Activated CD4-positive, alpha-beta T cell treated with anti-CD3 and anti-CD28 coated beads, Interleukin-2, amount 50 U/mL, for 24 hours (primary cell): ENCODE measurements at places on chromosomes 6 and 20.

- no peak for DNase-seq
Measured at GRCh38 chr6:42071881-42072583, 21.7 kb downstream of the TAF8 start.

GRCh38 chr6:79824202-79824601, 123.2 kb downstream of the ELOVL4 start:
- DNase-seq: no peak

GRCh38 chr6:16481697-16482399, 243.5 kb downstream of the GMPR start:
- DNase-seq: no peak

GRCh38 chr6:22804620-22805261, 235.4 kb downstream of the HDGFL1 start:
- DNase-seq: no peak

- DNase-seq: no peak
Measured at GRCh38 chr6:128482642-128483041, 37.8 kb downstream of the PTPRK start.

DNA sequence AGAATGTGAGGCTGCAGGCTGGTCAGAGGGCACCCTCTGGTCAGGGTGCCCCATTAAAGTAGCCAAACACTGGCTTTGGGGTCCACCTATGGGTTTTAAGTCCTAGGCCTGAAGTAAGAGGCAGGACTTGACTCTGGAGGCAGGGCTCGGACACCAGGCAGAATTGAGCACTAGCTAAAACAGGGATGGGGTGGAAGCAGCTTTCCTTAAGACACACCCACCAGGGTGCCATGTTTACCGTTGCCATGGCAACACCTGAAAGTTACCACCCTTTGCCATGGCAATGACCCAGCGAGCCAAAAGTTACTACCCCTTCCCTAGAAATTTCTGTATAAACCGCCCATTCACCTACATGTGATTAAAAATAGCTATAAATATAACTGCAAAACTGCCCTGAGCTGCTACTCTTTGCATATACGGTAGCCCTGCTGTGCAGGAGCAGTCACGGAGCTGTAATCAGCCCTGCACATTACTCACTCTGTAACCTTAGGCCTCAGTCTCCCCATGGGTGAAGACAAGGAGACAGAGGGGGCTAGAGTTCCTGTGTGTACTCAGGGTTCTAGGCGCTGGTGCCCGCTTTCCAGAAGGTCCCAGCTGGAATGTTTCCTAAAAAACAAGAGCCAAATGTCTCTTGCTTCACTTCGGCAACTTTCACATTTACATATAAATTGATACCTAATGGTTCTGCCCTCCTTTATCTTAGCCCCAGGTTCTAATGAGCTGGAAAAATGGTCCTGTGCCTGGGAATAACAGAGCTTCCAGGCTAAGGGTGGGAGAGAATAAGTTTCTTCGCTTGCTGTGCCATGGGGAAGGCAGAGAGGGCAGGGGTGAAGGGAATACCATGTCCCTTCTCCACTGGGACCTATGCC, 27.2 kb upstream of the SRSF6 start:
- DNase-seq: no peak

- no peak for DNase-seq
Measured at GRCh38 chr6:132751306-132751705, 6.4 kb downstream of the VNN2 start.

DNA sequence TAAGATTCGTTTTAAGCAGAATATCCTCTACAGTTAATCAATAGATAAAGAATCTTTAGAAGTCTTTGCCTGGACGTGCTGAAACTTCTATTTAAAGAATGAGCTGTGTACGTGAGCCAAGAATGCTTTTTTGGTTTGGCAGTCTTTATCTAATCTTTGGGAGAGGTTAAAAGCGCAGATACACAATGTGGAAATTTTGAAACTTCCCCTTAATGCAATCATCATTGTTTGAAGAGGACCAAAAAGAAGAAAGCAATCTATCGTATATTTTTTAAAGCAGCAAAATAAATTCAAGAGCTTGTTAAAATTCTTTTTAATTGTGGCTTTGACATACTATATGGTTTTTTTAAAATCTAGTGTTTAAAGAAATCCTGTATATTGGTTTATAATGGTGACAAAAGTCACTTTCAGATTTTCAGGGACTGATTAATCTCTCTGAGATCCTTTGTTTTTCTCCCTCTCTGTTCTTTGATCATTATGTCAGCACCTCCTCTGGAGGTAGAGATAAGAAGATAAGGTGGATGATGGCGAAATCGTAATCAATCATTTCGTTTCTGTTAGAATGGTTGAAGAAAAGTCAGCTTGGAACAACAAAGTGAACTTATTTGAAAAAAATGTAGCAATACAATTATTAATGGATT, 92.1 kb upstream of the FAM184A start:
- no peak for DNase-seq

GRCh38 chr20:22824077-22824476, 211.0 kb upstream of the SSTR4 start:
- no peak for DNase-seq

DNA sequence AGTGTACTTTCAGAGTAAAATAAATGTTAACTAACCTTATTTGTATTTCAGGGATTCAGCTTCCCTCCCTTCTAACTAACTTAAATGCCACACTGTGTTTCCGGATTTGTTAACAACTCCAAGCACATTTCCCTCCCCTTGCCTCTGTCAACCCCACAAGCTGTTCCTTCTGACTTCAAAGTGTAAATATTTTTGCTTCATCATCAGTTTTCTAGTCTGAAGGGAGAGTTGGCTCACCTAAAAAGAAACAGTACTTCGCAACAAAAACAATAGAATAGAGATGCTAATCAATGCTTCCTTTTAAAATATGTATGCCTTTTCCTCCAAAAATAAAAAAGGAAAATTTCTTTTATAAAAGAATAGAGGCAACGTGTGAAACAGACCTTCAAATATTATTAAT, 132.6 kb downstream of the THEMIS start:
- no peak for DNase-seq
